ENCODE measurements at places on chromosomes 1 and 21.

GRCh38 chr1:16006552-16007485 lies 2.8 kb downstream of the SRARP start:
- no peak for DNase-seq

- DNase-seq, result no peak
These were observed 99.9 kb upstream of the PRDX6 start for GRCh38 chr1:173377266-173377665.

- no peak for DNase-seq
These were observed 41.7 kb downstream of the FASLG start for GRCh38 chr1:172700556-172700955.

- DNase-seq, result no peak
These were observed 490.6 kb upstream of the VAMP3 start for GRCh38 chr1:7280347-7280960.

GRCh38 chr1:243325305-243325890 lies 69.6 kb downstream of the SDCCAG8 start:
- DNase-seq, result no peak

DNA sequence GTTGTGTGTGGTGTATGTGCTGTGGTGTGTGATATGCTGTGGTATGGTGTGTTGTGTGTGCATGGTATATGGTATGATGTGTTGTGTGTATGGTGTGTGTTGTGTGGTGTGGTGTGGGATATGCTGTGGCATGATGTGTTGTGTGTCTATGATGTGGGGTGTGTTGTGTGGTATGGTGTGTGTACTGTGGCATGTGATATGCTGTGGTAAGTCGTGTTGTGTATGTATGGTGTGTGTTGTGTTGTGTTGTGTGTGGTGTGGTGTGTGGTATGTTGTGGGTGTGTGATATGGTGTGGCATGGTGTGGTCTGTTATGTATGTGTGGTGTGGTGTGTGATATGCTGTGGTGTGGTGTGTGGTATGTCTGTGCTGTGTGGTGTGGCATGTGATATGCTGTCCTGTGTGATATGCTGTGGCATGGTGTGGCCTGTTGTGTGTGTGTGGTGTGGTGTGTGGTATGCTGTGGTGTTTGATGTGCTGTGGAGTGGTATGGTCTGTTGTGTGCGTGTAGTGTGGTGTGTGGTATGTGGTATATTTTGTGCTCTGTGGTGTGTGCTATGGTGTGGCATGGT lies 318.0 kb downstream of the PTPRU start:
- no peak for DNase-seq

All from activated T-helper 1 cell treated with Interleukin-2 at 50 U/mL for 16 hours (primary cell).